Breast epithelium (tissue), 4 donors: ENCODE measurements at places on chromosomes 4 and X. TPM values are rescaled to one million over a fixed set of nuclear protein-coding genes. Genes with fewer than 3 reads are reported as not detected.

Gene TASL
- total RNA-seq = 0.66 TPM

Gene MGARP
- total RNA-seq = 1.6 TPM

Gene GLRB
- total RNA-seq = 11.8 TPM

Gene MGAT4D
- total RNA-seq = not detected

Gene SSX3
- total RNA-seq = not detected

Gene CYBB
- total RNA-seq = 13.1 TPM

Gene FAT4
- 25.1 TPM for total RNA-seq

Gene GSPT2
- 7.7 TPM for total RNA-seq

Gene IL13RA2
- not detected for total RNA-seq

Gene CT83
- total RNA-seq = not detected

Gene MAGEB10
- total RNA-seq = not detected

Gene RPS6KA3
- total RNA-seq = 35.7 TPM

Gene LONRF3
- total RNA-seq = 16.0 TPM

DNA sequence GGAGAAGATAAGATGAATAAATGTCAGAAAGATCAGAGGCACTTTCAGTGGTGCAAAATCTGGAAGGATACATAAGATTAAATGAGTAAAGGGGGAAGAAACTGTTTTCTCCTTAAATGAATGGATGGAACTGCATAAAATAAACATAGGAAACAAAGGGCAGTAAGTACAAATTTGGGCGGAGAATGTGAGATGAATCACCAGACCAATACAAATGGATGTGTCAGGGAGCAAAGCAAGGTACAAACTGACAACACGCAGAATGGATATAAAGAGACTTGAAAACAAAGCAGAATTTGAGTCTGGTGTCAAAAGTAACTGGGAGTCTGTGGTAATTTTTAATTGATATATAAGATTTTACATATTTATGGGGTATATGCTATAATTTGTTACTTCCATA, 175.3 kb upstream of the PCDH18 start:
- no peaks in the 10 kb centered on the region for H3K27me3 ChIP-seq
- no peaks in the 10 kb centered on the region for H3K4me1 ChIP-seq
- H3K27ac ChIP-seq = no peak overlapping the region
- H3K36me3 ChIP-seq = no peaks in the 10 kb centered on the region
- DNase-seq = no peak

DNA sequence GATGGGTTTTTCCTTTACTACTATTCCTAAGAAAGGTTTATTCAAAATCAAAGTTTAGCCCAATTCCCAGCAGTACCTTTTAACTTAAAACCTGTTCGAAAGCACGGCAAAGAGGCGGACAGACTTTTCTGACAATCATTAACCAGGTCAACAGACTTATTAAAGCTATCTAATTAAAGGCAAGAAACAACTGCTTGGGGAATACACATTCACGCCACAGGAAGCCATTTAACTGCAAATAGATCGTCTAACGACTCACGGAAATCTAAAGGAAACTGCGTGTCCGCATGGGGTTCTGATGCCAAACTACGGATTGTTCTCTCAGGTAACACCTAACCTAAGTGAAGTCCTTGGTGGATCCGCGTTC, 663 bp upstream of the USP53 start:
- no peak for DNase-seq
- no peaks in the 10 kb centered on the region for H3K36me3 ChIP-seq
- peak overlapping the region; percentile 94 for H3K4me3 ChIP-seq
- peak overlapping the region; percentile 98 for H3K27ac ChIP-seq

DNA sequence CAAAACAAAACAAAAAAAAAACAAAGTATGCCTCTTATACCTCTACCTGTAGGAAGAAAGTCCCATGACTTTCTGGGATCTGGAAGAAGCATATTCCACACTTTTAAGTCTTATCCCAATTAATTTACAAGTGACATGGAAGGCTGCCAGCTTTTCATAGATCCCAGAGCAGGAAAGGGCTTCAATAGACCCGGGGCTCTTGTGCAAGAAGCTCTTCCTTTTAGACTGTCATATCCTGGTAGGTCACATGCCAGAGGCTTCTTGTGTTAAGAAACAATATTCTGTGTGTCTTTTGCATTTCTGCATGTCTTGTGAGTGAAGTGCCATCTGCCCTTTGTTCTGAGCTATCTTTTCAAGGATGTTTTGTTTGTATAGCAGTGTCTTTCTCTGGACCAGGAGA, 84.4 kb upstream of the PHOX2B start:
- H3K4me1 ChIP-seq = no peaks in the 10 kb centered on the region
- no peaks in the 10 kb centered on the region for H3K36me3 ChIP-seq
- DNase-seq = no peak
- no peak overlapping the region for H3K27ac ChIP-seq
- no peak overlapping the region for H3K4me3 ChIP-seq
- H3K27me3 ChIP-seq = no peaks in the 10 kb centered on the region

DNA sequence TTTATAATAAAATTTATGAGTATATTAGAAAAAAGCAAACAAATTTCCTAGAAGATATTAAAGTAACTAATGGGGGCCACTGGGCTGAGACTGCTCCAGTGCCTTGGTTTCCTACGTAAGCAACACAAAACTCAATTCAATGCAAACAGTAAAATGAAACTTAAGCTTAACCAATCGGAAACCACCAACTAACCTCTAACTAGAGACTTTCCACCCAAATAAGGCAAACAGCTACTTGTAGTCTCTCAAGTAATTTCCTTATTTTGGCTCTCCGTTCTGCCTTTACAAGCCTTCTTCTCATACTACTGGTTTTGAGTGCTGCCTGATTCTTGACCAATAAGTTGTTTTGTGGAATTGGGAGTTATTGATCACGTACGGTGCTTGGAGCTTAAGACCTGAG, 167.3 kb upstream of the VEGFC start:
- no peak overlapping the region for H3K27ac ChIP-seq
- no peak overlapping the region for H3K4me3 ChIP-seq
- H3K27me3 ChIP-seq = no peaks in the 10 kb centered on the region
- no peaks in the 10 kb centered on the region for H3K4me1 ChIP-seq

DNA sequence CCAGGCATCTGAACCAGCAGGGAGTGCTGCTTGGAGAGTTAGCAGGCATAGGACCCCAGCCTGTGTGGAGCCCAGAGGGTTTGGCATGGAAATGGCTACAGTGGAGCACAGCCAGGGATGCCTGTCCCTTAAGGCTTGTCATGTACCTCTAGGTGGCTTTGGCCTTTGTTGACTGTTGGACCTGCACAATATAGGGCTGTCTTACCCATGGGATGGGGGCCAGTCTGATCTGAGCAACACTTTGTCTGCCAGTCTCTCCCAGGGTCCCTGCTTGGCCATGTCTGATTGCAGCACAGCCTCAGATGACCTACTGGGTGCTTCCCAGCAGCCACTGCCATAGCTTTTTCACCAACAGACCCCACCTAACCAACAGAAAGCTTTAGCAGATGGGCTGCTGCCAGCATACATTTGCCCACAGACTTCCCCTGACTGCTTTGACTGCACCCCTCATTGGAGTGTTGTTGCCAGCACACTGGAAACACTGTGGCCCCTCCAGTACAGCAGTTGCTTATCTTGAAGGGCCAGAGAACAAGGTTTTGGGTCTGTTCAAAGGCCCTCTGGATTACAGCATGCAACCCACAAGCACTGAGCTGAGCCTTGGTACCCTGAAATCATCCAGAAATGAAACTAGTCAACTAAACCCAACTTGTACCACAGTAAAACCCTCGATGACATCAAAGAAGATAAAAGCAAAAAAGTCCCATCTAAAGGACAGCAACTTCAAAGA, 22.1 kb downstream of the ANAPC10 start:
- no peak overlapping the region for H3K4me3 ChIP-seq
- H3K4me1 ChIP-seq = no peaks in the 10 kb centered on the region
- H3K27me3 ChIP-seq = no peaks in the 10 kb centered on the region
- no peak overlapping the region for H3K27ac ChIP-seq
- DNase-seq = no peak

GRCh38 chr4:74054483-74055047, 16.1 kb upstream of the CXCL3 start:
- H3K36me3 ChIP-seq = no peaks in the 10 kb centered on the region
- H3K27me3 ChIP-seq = no peaks in the 10 kb centered on the region
- DNase-seq = no peak
- no peak overlapping the region for H3K27ac ChIP-seq

DNA sequence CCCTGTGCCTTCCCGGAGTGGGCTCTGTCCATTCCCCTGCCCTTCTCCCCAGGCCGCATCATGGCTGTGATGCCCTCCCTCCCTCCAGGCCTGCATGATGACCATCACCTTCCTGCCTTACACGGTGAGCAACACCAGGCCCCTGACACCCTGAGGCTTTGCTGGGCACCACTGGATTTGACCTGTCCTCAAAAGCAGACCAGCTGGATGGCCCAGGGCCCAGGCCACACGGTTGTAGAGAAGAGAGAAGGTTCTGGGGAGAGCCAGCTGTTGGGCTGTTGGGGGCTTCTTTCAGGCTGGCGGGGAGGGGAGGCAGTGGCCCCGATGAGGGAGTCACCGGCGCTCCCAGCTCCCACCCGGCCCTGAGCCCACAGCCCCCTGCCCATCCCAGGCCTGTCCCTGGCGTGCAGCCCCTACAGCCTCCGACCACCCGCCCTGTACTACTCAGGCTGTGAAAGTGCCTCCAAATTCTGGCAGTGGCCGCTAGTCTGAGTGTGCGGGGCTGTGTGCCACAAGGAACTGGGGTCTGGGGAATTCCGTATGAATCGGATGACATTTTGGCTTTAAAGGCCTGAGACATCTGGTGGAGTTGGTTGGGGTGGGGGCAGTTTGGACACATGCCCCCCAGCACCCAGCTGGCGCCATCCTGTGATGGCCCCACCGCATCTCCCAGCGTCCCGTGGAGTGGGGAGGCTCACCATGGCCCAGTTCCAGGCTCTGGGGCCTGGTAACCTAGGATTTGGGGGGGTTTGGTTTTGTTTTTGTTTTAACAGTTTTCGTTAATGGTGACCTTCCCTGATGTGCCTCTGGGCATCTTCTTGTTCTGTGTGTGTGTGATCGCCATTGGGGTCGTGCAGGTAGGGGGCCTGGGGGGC, 19.6 kb downstream of the TMEM175 start:
- H3K36me3 ChIP-seq = no peaks in the 10 kb centered on the region
- H3K4me1 ChIP-seq = no peaks in the 10 kb centered on the region
- no peak for DNase-seq
- no peaks in the 10 kb centered on the region for H3K27me3 ChIP-seq
- no peak overlapping the region for H3K27ac ChIP-seq

DNA sequence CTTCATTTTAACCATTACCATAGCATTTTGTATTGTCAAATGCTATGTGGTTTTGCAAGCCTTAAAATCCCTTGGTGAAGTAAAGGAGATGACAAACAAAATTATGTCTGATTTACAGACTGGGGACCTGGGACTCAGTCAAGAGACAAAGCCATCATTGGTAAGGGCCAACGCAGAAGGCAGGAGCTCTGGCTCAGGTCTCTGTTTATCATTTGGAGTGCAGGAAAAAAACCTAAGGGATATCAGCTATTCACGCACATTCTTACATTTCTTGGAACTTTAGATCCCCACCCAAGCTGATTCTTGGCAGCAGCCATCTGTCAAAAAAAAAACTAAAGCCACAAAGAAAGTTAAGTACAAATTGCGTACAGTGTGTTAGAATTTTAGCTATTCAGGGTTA, 731.9 kb downstream of the STPG2 start:
- H3K4me1 ChIP-seq = no peaks in the 10 kb centered on the region
- H3K27ac ChIP-seq = no peak overlapping the region
- H3K4me3 ChIP-seq = no peak overlapping the region

DNA sequence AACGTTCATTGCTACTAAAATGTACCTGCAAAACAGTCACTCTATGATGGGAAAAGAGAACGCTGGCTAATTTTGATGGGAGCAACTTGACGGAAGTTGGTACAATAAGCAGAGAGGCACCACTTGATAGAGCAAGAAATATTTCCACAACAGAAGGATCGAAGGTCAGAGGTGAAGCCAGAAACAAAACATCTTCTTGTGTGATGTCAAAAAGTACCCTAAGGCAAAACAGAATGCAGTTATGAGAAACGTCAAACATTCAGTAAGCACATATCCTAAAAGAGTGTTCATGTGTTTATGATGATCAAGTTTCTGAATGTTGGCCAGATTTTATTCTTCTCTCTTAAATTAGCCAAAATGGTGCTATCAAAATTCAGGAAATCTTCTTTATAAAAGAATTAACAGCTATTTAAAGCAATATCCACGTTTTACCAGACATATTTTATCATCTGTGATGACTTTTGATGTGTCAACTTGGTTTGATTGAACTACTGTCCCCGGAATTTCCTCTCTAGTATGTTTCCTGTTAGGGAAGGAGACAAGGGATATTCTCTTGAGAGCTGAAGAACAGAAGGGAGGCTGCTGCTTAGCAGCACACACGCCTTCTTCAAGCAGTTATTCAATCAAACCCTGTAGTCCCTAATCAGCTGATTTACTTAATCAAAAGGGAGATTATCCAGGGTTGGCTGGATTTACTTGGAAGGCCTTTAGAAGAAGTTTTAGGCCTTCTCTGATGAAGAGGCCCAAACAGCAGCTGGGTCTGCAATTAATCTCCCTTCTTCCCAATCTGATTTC, 15.7 kb downstream of the AASDH start:
- H3K4me1 ChIP-seq = no peaks in the 10 kb centered on the region
- DNase-seq = no peak
- no peaks in the 10 kb centered on the region for H3K27me3 ChIP-seq
- no peaks in the 10 kb centered on the region for H3K36me3 ChIP-seq

GRCh38 chrX:57918750-57919436, 8.6 kb upstream of the ZXDA start:
- DNase-seq = no peak
- no peaks in the 10 kb centered on the region for H3K4me1 ChIP-seq
- H3K27me3 ChIP-seq = peaks cover 34% of the 10 kb centered on the region
- H3K36me3 ChIP-seq = no peaks in the 10 kb centered on the region

- no peak overlapping the region for H3K4me3 ChIP-seq
- no peak overlapping the region for H3K27ac ChIP-seq
- no peaks in the 10 kb centered on the region for H3K36me3 ChIP-seq
Observed at GRCh38 chrX:23919706-23920320, 12.0 kb downstream of the CXorf58 start.

GRCh38 chr4:108135549-108136209, 33.1 kb downstream of the LEF1 start:
- DNase-seq = no peak
- H3K4me1 ChIP-seq = no peaks in the 10 kb centered on the region
- no peak overlapping the region for H3K4me3 ChIP-seq
- no peaks in the 10 kb centered on the region for H3K27me3 ChIP-seq
- H3K36me3 ChIP-seq = no peaks in the 10 kb centered on the region
- H3K27ac ChIP-seq = no peak overlapping the region
